Left lobe of liver (tissue), 2 donors: ENCODE measurements at places on chromosomes 4 and X. TPM values are rescaled to one million over a fixed set of nuclear protein-coding genes. Genes with fewer than 3 reads are reported as not detected.

The NIPAL1 gene
- total RNA-seq, result 11.6 TPM

The N4BP2 gene
- total RNA-seq, result 7.2 TPM

The FAT4 gene
- total RNA-seq, result 3.9 TPM

The AR gene
- 74.4 TPM for total RNA-seq

The TMEM47 gene
- total RNA-seq, result 9.4 TPM

The ALPK1 gene
- 5.0 TPM for total RNA-seq

The FGF5 gene
- not detected for total RNA-seq

The DBET gene
- not detected for total RNA-seq

The CCDC160 gene
- total RNA-seq, result not detected

The GRID2 gene
- total RNA-seq, result not detected

The GPRASP1 gene
- total RNA-seq, result 1.4 TPM

The LRIT3 gene
- total RNA-seq, result 0.08 TPM

The SLC10A6 gene
- 0.20 TPM for total RNA-seq

The SLC26A1 gene
- 40.6 TPM for total RNA-seq

The ODAPH gene
- total RNA-seq, result not detected

The PI4K2B gene
- 23.0 TPM for total RNA-seq

The TACR3 gene
- not detected for total RNA-seq

The MCF2 gene
- total RNA-seq, result 0.20 TPM

The FGA gene
- total RNA-seq, result 15,070 TPM

The MTNR1A gene
- not detected for total RNA-seq

The KCTD8 gene
- total RNA-seq, result not detected
